Amniotic stem cell (primary cell): ENCODE measurements at places on chromosomes 1 and 21.
A peak's percentile ranks its signal among the peaks of the same experiment; 100 is the strongest.

GRCh38 chr21:14722841-14723483 is 176.8 kb upstream of the SAMSN1 start:
- no peak for DNase-seq

GRCh38 chr1:43067977-43068751 is 103.9 kb downstream of the EBNA1BP2 start:
- DNase-seq = no peak

- no peak for DNase-seq
Observed at GRCh38 chr1:173887627-173888026, 19.4 kb downstream of the ZBTB37 start.

GRCh38 chr1:115465802-115466363 is 127.8 kb upstream of the NGF start:
- no peak for DNase-seq

DNA sequence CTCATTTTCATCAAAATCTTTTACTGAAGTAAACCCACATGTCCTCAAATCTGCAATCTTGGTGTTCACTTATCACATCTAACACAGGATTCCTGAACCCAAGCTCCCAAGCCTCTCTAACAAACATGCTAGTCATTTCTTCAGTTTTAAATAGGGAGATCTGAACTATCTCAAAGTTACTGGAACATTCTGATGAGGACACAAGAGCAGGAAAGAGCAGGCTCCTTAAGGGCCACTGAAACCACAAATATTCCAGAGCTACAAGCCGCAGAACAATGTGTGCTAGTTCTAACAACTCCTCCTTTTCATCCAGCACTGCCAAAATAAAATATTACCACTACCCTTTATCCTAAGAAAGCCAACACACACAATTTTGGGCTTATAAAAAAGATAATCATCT is 38.9 kb downstream of the WARS2 start:
- DNase-seq = no peak

GRCh38 chr21:36385233-36386030 is at the start of gene CHAF1B:
Gene CHAF1B, plus strand, starts transcription at chr21:36385392. Its CDS starts 745 bp downstream, at chr21:36386137.
- DNase-seq = peak; percentile 40

DNA sequence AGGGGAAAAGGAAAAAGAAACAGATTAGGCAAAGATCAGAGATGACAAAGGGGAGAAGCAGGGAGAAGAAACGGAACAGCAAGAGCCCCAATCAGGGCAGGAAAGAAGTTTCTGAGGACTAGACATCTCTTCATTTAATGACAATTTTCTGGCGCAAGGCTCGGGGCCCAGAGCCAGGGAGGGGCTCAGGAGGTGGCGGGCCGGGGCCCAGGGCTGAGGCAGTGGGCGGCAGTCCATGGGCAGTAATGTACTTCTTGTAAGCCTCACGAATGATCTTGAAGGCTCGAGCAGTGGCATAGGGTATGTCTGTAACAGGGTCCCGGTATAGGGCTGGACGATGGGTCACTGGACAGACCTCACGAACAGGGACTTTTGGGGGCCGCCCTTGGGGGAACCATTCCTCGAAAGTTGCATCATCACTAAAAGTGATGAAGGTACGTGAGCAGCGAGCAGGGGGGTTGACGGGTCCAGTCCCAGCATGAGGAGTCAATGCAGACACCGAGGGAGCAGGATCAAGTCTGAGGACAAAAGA is 799 bp upstream of the TMOD4 start:
- DNase-seq = no peak

- no peak for DNase-seq
Observed at GRCh38 chr1:94280541-94280940, 43.2 kb upstream of the ARHGAP29 start.

DNA sequence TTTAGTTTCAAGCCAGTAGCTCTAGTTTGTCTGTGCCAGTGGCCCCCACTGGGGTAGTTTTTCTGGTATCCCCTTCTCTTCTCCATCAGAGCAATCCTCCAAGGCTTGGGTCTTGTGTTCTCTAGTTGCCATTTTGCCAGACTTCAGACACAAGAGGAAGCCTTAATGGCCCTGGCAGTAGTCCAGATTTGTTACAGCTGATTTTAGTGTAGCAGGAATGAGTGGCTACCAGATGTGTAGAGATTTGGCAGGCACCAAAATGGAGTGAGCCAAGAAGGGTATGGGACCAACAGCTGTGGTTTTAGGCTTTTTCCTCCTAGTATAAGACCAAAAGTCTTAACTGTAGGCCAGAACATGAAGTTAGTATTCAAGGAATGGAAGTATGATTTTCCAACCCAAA is 56.8 kb downstream of the ACP6 start:
- no peak for DNase-seq

- peak; percentile 76 for DNase-seq
Observed at GRCh38 chr1:36109041-36109679, 15.9 kb downstream of the COL8A2 start.

- no peak for DNase-seq
Observed at GRCh38 chr1:47837866-47838561, 159.2 kb downstream of the TRABD2B start.

GRCh38 chr21:45780647-45781046 is 137.1 kb downstream of the PCBP3 start:
- no peak for DNase-seq

DNA sequence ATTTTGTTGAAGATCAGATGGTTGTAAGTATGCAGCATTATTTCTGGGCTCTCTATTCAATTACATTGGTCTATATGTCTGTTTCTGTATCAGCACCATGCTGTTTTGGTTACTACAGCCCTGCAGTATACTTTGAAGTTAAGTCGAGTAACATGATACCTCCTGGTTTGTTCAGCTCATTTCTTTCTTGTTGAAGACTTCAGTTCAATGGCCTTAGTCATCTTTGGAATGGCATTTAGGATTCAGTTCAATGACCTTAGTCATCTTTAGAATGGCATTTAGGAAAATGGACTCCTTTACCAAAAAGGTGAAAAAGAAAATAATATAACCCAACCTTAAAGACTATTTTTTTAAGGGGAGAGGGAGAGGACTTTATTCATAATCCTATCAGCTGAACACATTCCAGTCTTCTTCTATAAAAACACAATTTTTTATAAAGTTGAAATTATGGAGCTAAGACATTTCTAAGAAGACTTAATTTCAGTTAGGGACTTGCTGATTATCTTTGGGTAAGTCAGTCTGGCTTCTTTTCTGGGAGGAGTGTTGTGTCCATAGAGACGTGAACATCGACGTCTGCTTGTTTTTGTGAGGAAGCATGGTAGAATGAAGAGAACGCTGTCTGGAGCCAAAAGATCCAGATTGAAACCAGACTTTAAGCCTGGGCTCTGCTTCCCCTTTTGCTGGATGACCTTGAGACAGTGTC is 48.3 kb downstream of the DDR2 start:
- no peak for DNase-seq

DNA sequence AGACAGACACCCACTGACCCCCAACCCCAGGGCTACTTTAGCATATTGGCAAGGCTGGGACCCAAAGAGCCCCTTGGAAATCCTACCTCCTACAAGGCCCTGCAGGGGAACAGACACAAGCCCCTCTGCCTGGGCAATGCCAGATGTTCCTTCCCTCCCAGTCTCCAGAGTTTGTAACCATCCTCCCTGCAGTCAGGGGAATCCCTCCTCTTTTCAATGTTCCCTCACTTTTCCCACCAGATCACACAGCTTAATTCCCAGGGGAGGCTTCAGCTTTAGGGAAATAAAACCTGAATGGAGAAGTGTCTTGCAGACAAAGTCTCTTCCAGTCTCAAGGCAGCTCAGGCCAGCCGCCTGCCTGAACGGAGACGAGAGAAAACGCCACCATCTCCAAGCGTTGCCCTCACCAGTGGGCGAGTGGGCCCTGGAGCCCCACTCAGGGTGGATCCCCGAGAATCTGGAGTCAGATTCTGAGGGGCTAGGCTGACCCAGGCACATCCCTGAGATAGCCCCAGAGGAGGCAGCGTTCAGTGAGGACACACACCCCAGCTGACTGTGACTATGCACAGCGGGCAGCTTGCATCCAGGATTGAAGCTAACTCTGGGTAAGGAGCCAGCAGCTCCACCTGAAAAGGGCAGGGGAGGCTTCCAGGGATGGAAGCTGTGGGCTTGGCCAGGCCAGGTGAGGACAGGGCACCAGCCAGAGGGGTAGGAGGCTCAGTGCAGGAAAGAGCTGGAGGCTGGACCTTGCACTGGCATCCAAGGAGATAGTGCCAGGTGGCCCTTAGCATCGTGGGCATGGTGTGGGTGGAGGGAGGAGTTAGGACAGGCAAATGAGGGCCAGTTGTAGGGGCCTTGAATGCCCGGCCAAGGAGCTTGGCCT is 44.0 kb upstream of the ZC3H12A start:
- no peak for DNase-seq
